Nucleus accumbens (tissue), 56 donors: ENCODE measurements at places on chromosomes 4 and X.

- DNase-seq = no peak
Measured at GRCh38 chr4:177901786-177902185, 459.5 kb upstream of the AGA start.

- no peak for DNase-seq
Measured at GRCh38 chr4:140485939-140486338, 12.2 kb downstream of the MGAT4D start.

DNA sequence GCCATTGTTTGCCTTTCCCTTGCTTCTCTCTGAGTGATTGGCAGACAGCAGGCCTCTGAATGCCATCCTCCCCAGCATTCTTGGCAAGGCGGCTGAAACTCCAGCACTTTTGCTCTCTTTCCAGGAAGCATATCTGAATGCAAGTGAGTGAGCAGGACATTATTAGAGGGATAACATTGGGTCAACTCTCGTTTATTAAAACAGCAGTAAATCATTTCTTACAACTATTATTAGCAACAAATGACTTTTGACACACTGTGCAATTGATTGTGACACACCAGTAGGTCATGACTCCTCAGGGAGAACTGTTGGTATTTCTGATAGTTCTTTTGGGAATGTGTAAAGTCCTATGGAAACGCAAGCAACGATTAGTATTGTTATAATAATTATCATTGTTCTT is 103.8 kb downstream of the EFNB1 start:
- DNase-seq = no peak

DNA sequence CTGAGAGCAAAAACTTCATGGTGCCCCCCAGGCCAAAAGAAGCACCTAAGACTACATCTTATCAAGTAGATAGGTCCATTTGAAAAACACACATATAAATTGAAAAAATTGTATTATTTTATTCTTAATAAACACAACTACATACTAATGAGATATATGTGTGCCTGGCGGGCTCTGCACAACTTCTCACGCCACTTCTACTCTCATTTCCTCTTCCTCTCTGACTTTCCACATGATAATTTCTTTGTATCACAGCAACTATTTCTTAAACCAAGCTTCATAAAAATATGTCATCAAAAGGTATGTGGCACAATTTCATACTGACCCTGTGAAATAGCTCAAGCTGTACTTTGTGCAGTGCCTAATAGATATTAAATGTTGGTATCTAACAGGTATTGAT is 10.7 kb upstream of the NPY2R start:
- no peak for DNase-seq

DNA sequence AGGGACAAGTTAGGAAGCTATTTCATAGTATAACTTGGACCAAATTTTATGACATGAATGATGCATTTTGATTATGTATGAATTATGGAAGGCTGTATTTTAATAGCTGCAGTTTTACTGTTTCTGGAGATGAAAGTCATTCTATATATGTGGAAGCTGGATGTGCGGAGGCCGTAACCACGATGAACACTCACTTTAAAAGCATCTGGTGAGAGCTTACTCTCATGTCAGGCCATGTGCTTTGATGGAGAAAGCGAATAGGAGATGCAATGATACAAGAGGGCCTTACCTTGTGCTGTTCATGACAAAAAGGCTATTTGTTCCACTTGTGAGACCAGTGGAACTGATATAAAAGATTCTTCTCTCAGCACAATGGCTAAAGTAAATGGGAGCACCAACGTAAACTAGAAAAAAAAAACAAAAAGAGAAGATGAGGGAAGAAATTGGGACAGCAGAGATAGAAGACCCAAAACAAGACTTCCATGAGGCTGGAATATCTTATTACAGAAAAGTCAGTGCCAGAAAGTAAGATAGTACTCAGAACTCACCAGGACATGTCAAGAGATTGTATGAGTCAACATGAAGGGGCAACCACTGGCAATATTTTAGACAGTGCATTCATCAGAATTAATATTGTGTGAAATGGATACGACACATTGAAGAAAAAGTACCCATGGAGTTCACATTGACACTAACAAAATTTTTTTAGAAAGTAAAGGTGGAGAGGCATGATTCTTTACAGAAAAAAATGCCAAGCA is 63.3 kb upstream of the GAB1 start:
- DNase-seq = no peak

DNA sequence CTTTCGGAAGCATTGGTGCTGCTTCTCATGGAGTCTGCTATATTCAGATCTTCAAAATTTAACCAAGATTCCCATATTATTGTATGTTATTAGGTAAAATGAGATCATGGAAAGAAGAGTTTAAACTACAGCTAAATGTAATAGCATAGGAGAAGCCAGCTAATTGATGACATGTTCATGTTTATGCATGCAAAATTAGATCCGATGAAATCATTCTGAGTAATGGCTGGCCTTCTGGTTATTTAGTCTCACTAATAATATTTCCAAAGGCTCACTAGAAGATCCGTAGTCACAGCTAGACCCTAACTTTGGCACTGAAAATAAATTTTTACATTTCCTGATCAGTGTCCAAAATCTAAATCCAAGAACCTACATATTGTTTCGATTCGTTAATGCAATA is 19.8 kb upstream of the PHKA2 start:
- no peak for DNase-seq

GRCh38 chr4:62133101-62133897 is 933.2 kb downstream of the ADGRL3 start:
- no peak for DNase-seq

DNA sequence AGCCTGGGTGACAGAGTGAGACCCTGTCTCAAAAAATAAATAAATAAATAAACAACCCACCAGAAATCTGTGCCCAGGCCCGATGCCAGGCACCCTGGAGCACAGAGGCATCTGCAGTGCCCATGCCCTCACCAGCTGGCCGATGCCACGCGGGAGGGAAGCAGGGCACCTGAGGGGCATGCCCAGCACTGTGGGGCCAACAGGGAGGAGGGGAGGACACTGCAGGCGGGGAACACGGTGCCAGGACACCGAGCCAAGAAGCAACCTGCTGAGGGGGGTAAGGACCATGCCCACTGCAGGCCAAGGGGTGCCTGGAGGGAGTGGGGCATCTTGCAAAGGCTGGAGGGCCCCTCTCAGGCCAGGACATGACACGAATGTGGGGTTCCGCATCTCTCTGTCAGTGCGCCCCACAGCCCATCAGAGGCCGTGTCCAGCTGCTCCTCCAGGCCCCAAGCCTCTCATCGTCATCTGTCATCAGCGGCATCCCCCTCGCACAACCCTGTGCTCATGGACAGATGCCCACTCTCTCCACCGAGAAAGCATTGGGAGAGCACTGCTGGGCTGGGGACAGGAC is 13.3 kb upstream of the DUSP9 start:
- no peak for DNase-seq

GRCh38 chrX:24842486-24842885 is 148.8 kb downstream of the POLA1 start:
- DNase-seq = no peak

DNA sequence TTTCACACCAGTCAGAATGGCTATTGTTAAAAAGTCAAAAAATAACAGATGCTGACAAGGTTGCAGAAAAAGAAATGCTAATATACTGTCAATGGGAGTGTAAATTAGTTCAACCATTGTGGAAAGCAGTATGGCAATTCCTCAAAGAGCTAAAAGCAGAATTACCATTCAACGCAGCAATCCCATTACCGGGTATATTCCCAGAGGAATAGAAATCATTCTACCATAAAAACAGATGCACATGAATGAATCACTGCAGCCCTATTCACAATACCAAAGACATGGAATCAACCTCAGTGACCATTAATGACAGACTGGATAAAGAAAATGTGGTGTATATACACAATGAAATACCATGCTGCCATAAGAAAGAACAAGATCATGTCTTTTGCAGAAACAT is 243.0 kb downstream of the STPG2 start:
- DNase-seq = no peak

DNA sequence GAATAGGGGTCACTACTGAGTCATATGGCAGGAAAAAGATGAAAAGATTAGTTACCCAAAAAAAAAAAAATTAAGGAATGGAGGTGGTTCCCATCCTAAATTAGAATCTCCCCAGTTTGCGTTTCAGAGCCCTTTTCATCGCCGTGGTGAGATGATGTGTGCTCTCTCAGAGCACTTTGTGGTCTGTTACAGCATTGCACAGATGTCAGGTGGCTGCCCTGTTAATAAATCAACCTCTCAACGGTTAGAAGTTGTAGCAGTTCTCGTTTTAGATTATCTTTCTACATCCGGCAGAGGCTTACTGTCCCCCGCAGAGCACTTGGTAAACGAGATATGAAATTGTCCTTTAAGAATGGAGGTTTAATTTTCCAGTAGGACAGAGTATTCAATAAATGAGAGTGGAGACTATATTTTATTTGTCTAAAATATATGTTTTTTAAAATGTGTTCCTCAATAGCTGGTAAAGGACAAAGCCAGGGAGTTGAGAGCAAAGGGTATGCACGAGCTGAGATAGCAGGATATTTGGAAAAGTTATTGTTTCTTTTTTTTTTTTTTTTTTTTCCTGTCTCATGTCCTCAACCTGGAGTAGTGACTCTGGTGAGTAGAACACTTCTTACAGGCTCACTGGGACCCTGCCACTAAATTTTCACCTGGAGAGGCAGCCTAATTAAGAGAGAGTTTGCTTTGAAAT is 26.9 kb downstream of the AFF1 start:
- no peak for DNase-seq

GRCh38 chrX:17185431-17185830 is 189.6 kb upstream of the NHS start:
- DNase-seq = no peak

- no peak for DNase-seq
Measured at GRCh38 chr4:86927843-86928395, 6.9 kb upstream of the AFF1 start.

- no peak for DNase-seq
Measured at GRCh38 chr4:113101669-113102068, 52.2 kb downstream of the ANK2 start.

DNA sequence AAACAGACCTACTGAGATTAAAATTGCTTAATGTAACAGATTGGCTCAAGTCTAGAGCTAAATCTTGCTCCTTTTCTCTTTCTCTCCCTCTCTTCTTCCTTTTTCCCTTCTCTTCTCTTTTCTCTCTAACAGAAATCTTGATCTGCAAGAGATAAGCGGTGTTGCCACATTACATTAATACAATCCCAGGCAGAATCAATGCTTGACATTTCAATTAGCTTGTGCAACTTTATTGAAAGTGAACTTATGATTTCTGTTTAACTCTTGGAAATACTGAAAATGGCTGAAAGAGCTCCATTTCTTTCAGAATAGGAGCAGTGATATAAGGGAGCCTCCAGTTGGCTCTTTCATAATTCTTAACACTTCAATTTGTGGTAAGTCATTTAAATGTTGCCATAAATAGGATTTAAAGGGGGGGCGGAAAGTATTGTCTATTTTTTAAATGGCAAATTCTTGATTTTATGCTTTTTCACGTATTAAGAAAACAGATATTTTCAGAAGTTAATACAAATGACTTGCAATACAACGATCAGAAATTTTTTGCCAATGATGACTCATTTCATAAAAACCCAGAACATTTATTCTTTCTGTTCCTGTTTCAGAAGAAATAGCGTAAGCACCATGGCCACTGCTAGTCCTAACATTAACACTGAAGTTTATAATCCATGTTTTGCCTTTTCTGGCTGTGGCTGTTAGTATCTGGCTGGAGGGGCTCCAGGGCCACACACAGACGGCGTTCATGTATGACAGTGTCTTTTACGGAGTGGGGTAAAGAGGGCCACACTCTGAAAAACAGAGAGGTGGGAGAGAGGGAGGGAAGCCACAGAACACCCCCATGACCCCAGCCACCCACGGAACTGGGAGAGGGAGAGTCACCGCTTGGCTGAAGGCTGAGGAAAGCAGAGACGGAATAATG is 115.7 kb upstream of the FAT1 start:
- DNase-seq = no peak

GRCh38 chr4:2599304-2599654 is 62.8 kb downstream of the FAM193A start:
- DNase-seq = no peak

- DNase-seq = no peak
Measured at GRCh38 chr4:16667464-16667863, 231.0 kb downstream of the LDB2 start.

GRCh38 chr4:146165840-146166239 is 9.7 kb upstream of the LSM6 start:
- DNase-seq = no peak

DNA sequence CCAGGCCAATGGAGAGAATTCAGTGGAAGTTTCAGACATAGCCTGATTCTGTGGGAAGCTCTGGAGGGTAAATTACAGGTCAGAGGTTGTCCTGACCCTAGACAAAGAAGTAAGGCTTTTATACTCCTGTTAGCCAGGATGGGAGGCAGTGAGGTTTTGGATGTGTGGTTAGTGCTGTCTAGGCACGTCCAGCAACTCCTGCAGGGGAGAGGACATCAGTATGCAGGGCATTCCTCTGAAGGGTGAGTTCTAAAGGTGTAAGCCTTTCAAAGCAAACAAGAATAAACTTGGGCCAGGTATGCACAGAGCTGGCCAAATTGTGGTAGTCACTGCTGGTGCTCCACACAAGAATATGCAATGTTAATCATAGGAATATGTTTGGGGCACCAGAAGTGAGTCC is 562.5 kb downstream of the CCSER1 start:
- DNase-seq = no peak
